Stomach (tissue), 19 donors: ENCODE measurements at places on chromosomes 3 and 15. TPM values are rescaled to one million over a fixed set of nuclear protein-coding genes. Genes with fewer than 3 reads are reported as not detected.

DNA sequence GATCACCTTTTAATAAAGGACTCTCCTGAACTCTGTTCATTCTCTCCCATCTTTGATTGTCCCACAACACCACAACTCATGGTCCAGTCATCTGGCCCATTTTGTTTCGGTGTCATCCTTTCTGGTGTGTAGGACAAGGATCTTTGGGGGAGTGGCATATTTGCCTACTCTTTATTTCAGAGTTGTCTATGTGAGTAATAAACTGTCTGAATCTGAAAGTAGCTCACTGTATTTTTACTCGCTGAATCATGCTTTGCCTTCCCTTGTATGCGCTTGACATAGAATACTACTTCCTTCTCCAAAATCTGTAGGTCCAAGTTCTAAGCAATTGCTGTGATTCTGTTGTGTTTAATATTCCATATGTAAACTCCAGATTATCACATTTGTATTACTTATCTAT lies 29.9 kb upstream of the NOX5 start:
- no peak for DNase-seq

DNA sequence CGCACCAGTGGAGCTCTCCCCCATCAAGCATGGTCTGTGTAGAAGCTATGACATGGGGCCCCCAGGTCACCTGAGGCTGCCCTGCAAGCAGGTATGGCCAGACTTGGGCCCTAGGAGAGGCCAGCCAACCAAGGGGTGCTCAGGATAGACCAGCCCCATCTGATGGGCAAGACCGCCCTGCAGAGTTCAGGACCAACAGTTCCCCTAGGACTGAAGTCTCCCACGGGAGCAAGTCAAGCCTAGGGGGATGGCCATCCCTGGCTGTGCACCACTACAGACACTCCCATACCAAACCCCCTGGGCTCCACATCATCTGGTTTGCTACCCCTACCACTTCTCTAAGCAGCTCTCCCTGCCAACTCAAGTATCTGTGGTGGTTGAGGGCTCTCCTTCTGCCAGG lies 142.2 kb upstream of the MANF start:
- DNase-seq = no peak

DNA sequence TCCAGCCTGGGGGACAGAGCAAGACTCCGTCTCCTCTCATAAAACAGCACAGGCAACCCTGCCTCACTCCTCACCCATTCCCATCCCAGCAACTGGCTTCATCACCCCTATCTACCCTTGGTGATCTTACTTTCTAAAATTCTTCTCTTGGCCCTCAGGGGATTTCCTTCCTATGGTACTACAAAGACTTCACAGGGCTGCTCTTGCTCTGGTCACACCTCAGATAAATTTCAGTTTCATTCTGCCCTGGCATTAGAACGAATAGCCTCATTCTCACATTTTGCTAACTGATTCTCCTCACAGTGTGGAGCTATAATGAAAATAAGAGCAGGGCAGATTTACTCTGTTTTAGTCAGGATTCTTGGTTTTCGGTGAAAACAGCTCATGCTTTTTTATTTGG lies 22.1 kb upstream of the CRBN start:
- DNase-seq = no peak

GRCh38 chr3:169610888-169611291 lies 52.6 kb downstream of the MECOM start:
- no peak for DNase-seq

- no peak for DNase-seq
These were observed 87.3 kb downstream of the CHRD start for GRCh38 chr3:184467171-184467570.

Gene PPARG
- total RNA-seq = 85.2 TPM

Gene DAPK2
- 178 TPM for total RNA-seq

Gene CPNE9
- not detected for total RNA-seq

Gene UMPS
- total RNA-seq = 1.8 TPM
